Purkinje cell (primary cell): ENCODE measurements at places on chromosomes 3 and 15. TPM values are rescaled to one million over a fixed set of nuclear protein-coding genes. Genes with fewer than 3 reads are reported as not detected.

Gene PLSCR2
- 9.1 and 10.3 TPM in 2 replicates for polyA plus RNA-seq

Gene MYH15
- polyA plus RNA-seq: 0.74 and 1.3 TPM in 2 replicates

Gene TMEM62
- 8.7 and 14.8 TPM in 2 replicates for polyA plus RNA-seq

Gene FANCD2OS
- not detected in 2 replicates for polyA plus RNA-seq

Gene SLC35G2
- polyA plus RNA-seq: 115 and 122 TPM in 2 replicates

Gene ISL2
- not detected in 2 replicates for polyA plus RNA-seq

Gene VIPR1
- 0.41 and 6.1 TPM in 2 replicates for polyA plus RNA-seq

Gene TMEM207
- polyA plus RNA-seq: not detected in 2 replicates

Gene ADCY5
- 0.21 and 0.99 TPM in 2 replicates for polyA plus RNA-seq
